GM12891 (cell line): ENCODE measurements at places on chromosomes 2 and 18.

- DNase-seq = no peak
Observed at GRCh38 chr2:229646186-229646723, 68.1 kb downstream of the DNER start.

GRCh38 chr18:59096098-59096789 is 43.4 kb upstream of the SEC11C start:
- DNase-seq = no peak

GRCh38 chr18:12325726-12326245 is 17.7 kb downstream of the TUBB6 start:
- DNase-seq = no peak

- DNase-seq = no peak
Observed at GRCh38 chr2:178484245-178485041, 4.2 kb downstream of the PLEKHA3 start.

GRCh38 chr18:47415881-47416280 is 164.4 kb upstream of the SKOR2 start:
- no peak for DNase-seq

DNA sequence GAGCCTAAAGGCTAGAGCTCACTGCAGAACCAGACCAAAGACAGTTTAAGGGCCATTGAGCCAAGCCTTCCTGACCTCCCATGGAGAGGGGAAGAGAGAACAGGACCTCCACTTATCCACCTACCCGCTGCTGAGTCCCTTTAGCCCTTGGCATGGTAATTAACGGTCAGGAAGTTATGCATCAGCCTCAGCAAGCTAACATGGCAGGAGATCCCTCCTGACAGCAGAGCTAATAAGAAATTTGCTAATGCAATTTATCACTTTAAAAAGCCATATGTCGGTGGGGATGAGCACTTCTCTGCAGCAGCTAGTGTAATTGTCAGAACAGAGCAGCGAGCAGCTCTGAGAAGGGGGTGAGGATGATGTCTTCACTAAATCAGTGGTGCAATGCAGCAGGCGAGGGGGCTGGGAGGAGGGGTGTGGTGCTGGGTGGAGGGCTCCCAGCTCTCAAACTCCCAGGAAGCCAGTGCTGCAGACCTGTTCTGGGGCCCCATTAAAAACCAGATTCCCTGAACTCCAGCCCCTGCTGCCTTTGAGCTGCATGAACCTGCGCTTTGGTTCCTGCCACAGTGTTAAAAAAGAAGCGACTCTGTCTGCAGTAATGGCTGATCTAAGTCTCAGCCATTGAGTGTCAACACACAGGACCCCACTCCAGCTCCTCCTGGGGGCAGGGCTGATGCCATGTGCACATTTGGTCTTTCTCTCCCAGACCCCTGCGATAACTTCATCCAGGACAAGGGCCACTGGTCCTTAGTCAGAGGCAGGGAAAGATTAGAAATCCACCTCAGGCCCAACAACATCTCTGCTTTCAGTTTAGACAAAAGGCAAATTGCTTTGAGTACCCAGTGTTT is 84.2 kb upstream of the STPG4 start:
- DNase-seq = no peak

DNA sequence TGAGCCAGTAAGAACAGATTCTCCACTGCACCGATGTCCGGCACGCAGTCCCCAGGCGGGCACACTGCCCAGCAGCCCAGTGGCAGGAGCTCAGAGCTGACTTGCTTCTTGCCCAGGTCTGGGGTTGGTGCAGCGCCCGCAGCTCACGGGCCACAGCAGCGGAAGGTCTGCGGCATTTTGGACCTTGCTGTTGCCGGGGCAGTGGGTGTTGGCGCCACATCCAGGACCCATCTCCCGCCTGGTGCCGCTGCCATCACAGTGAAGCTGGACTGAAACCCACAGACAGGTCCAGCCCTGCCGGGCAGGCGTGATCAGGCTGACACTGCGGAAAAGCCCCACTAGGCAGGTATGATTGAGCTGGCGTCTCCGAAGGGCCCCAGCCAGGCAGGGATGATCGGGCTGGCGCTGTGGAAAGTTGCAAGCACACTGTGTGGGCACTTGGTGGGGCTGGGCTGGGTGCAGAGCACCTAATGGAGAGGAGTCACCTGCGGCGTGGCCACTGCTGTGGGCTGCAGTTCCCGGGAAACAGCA is 75.5 kb downstream of the SLC66A2 start:
- DNase-seq = no peak

- no peak for DNase-seq
Observed at GRCh38 chr18:38019292-38019691, 453.7 kb upstream of the CELF4 start.

DNA sequence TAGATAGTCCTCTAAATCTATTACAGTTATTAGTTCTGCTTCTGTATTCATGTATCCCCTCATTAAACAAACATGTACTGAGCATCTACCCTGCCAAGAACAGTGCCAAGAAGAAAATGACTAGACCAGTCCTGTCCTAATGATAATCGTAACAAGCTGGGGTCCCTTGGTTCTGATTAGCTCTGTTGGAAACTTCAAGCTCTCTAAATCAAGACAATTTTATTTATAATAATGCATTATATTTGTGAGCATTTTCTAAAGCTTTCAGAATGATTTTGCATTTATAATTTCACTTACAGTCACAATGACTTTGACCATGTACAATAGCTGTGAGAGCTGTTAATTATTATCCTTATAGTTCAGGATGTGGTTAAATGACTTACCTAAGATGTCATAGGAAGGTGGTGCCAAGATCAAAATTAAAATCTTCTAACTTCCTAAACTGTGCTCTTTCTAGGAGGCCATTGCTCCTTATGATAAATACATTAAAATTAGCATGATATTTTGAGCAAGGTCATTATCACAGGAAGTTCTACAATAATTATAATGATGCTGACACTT is 336.5 kb upstream of the SLC39A10 start:
- DNase-seq = no peak

- DNase-seq = no peak
Observed at GRCh38 chr2:66481100-66481549, 46.2 kb downstream of the MEIS1 start.

DNA sequence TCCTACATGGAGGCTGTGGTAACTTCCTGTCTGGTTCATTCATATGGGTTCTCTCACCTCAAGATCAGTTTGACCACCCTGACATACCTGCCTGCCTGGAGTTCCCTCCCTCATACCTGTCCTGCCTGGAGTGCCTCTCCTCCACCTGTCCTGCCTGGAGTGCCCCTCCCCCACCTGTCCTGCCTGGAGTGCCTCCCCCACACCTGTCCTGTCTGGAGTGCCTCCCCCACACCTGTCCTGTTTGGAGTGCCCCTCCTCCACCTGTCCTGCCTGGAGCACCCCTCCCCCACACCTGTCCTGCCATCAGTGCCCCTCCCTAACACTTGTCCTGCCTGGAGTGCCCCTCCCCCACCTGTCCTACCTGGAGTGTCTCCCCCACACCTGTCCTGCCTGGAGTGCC is 461.9 kb downstream of the PTPRM start:
- no peak for DNase-seq

DNA sequence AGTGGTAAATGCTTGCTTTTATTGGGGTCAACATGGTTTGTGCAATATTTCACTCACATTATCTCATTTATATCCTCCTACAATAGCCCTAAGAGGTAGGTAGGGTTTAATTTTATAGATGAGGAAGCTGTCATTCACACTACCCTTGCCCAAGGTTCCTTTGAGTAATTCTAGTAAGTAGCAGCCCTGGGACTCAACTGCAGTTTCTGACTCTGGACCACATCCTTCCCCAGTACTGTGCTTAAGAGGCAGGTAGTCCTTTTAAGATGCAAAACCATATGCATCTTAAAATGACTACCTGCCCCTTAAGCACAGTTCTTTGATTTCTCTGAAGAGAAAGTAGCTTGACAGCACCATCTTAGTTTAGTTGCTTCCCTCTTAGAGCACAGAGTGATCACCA is 15.7 kb upstream of the NT5C1B start:
- DNase-seq = no peak

- DNase-seq = no peak
Observed at GRCh38 chr2:56169521-56169920, 14.3 kb upstream of the CCDC85A start.

- DNase-seq = no peak
Observed at GRCh38 chr18:60755134-60755533, 382.6 kb upstream of the MC4R start.

GRCh38 chr2:98253461-98254070 is 92.7 kb upstream of the CNGA3 start:
- DNase-seq = no peak

DNA sequence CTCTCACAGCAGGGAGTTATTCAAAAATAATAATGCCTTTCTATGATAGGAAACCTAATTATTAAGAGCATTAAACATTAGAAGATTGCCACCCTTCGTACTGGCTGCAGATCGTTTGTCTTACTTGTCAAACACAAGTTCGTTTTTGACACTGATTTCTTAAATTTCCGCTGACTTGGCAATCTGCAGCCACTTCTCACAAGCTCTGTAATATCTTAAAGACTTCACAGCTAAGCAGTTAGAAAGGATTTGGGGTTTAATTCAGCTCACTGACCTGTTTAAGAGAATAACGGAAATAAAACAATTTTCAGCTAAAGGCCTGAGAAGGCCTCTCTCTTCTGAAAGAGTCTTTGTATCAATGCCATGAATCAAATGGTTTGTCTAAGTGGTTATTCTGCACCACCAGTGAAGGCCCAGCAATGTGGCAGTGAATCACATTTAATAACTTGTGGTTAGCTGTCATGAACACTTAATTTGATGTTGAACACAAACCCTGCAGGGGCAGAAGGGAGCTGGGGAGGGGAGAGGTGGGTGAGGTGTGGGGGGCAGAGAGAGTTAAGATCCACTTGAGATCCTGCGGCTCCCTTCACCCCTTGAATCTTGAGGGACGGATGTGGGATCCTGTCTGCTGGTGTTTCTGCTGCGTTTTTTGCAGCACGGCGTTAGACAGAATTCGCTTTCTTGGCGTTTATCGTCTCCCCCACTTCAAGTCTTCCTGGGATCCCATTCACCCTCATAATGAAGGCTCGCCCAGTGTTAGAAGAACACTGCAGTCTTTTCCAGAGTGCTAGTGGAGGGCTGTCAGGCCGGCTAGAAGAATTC is 145.4 kb upstream of the SATB2 start:
- no peak for DNase-seq

DNA sequence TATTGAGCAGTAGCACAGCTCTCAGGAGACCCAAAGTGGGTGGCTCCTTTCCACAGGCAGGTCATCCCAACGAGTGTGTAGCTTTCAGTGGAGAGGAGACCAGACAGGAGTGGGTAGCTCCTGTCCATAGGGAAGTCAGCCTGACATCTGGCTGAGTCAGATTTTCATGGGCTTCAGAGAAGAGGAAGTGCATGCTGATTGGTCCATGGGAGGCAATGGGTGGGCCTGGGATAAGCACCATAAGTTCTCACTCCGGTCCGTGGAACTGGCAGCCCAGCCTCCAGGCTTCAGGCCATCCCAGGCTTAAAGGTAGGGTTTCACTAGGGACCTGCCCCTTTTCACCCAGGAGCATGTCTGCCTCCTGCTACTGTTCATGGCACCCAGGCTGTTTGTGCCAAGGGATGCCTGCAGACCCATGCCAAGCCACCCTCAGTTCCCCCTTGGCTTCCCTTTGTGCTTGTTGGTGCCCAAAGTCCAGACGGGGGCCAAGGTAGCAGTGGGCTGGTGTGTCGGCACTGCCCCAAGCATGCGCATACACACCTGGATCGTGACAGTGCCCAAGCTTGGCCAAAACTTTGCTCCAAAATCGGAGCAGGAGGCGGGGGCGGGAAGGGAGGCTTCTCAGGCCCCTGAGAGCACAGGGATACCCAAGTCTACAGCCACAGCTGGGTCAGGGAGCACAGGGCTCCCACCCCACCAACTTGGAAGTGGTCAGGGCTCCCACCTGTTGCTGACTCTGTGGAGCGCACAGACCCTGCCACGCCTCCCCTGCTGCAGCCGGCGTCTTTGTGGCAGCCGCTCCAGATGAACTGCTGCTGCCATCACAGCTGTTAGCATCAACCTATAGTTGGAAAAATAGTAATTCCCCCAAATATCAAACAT is 26.4 kb downstream of the MARCHF7 start:
- no peak for DNase-seq
